ENCODE measurements at places on chromosomes 13 and 19. TPM values are rescaled to one million over a fixed set of nuclear protein-coding genes. Genes with fewer than 3 reads are reported as not detected.

GRCh38 chr13:84025824-84026223 lies 143.6 kb upstream of the SLITRK1 start:
- DNase-seq: no peak

GRCh38 chr13:30308548-30308947 lies 1.2 kb upstream of the KATNAL1 start:
- DNase-seq: no peak

The ZNF729 gene
- total RNA-seq: not detected

GRCh38 chr19:2058570-2059421 lies 7.8 kb upstream of the MKNK2 start:
- no peak for DNase-seq

The CGB2 gene
- total RNA-seq: not detected

GRCh38 chr13:27921421-27921960 lies 1.7 kb downstream of the PDX1 start:
- no peak for DNase-seq

The GMIP gene
- 11.1 TPM for total RNA-seq

DNA sequence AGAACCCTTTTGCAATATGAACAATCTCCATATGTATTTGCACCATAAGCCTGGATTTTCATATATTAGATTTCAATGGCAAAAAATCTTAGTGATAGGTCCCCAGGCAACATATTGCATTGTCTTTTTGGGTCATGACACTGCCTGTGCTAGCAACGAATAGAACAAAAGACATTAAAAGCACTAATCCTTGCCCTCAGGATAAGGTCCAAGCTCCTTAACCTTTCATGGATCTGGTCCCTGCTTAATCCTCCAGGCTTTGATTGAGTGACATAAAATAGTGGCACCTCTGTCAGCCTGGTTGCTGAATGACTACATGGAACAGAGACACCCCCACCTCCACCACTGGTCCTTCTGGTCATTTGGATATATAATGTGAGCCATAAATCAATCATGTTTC lies 134.4 kb downstream of the RBM26 start:
- no peak for DNase-seq

The B3GNT8 gene
- 2.3 TPM for total RNA-seq

GRCh38 chr19:5317321-5317720 lies 23.3 kb downstream of the PTPRS start:
- no peak for DNase-seq

DNA sequence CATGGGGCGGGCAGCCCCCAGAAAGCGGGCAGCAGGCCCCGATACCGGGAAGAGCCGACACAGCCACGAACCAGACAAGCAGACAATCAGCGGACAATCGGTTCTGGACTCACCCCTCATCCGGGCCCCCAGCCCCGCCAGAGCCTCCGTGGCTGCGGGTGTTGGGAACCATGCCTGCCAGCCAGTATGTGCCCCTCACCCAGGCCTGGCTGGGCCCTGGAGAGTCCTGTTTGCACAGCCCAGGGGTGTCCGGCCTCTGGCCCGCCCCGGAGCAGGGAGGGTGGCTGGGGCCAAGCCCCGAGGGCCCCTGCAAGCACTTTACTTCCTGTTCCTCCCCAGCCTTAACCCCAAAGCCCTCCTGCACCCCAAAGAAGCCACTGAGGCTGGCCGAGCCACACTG lies 7.8 kb downstream of the PODNL1 start:
- no peak for DNase-seq

The C13orf46 gene
- 0.07 TPM for total RNA-seq

GRCh38 chr13:25800523-25800922 lies 251.3 kb downstream of the SHISA2 start:
- DNase-seq: no peak

The KIR3DL1 gene
- total RNA-seq: not detected

GRCh38 chr13:32840989-32841713 lies 175.1 kb upstream of the KL start:
- DNase-seq: no peak

Data from PC-3 (cell line).